ENCODE measurements at places on chromosomes 2 and 18.

DNA sequence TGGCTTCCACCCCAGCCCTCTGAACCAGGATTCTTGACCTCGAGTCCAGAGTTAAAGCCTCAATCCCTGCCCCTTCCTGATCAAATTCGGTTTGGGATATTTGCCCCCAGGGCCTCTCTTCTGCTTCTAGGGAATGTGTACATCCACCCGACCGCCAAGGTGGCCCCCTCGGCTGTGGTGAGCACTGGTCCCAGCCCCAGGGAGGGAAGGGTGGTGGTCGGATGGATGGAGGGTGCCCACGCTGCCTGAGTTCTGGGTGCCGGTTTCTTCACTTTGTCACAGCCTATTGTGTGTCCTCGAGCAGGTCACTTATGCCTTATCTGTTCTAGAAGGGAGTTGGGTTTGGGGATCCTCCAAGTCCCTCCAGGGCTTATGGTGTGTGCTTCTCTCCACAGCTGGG lies 6.9 kb downstream of the GMPPA start:
- no peak for DNase-seq

- no peak for DNase-seq
Measured at GRCh38 chr2:160791884-160792283, 298.3 kb upstream of the RBMS1 start.

- DNase-seq = no peak
Measured at GRCh38 chr2:80016171-80016570, 288.4 kb downstream of the LRRTM1 start.

GRCh38 chr2:25814681-25815080 lies 63.6 kb downstream of the ASXL2 start:
- DNase-seq = no peak

DNA sequence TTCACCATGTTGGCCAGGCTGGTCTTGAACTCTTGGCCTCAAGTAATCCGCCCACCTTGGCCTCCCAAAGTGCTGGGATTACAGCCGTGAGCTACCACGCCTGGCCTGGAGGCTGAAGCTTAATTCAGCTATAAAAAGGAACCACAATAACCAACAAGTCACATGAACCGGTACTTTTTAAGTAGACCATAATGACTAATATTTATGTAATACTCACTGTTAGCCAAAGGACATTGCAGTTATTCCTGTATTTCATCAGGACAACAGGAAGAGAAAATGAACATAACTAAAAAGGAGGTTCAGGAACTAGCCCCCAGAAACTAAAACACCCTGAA lies 49.0 kb upstream of the TMEM87B start:
- DNase-seq = no peak

GRCh38 chr2:239971115-239971514 lies 54.0 kb downstream of the NDUFA10 start:
- DNase-seq = no peak

DNA sequence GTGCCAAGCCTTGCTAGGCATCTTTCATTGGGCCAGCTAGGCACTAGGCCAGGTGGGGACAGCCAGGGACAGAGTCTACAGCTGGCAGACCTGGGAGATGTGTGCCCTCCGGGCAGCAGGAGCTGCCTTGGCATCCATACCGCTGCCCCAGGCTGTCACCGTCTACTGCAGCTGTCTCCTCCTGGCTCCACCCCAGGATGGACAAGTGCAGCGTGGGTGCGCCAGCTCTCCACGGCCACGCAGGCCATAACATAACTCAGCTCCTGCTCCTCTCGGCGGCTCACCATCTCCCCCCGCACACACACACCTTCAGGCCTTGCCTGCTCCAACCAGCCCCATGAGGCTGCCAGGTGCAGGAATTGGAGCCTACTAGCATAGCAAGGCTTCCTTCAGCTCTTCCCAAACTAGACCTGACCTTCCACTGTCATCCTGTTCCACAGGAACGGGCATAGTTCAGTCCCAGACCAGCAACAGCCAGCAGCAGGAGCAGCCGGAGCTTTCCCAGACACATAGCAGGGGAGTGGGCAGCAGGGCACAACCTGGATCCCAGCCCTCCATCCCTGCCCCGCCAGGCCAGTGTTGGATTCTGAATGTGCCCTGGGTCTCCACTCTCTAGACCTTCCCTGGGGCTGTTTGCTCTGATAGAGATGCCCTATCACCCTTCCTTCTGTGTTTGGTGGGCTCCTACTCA lies 2.5 kb upstream of the ADRA2B start:
- DNase-seq = no peak

DNA sequence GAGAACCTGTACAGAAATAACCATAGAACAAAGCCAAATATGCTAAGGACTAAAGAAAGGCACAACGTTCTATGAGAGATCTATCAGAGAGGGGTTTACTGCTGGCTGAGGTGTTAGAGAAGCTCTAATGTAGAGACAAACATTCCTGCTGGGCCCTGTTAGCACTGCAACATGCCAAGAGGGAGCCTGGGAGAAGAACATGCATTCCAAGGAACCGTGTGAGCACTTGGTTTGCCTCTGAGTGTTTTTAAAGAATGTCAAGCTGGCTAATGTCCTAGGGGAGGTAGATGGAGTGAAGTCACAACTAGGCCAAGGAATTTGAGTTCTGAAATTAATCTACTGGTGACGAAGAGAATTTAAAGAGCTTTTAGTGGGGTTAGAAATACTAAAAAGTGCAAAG lies 384.3 kb upstream of the LYPD1 start:
- DNase-seq = no peak

DNA sequence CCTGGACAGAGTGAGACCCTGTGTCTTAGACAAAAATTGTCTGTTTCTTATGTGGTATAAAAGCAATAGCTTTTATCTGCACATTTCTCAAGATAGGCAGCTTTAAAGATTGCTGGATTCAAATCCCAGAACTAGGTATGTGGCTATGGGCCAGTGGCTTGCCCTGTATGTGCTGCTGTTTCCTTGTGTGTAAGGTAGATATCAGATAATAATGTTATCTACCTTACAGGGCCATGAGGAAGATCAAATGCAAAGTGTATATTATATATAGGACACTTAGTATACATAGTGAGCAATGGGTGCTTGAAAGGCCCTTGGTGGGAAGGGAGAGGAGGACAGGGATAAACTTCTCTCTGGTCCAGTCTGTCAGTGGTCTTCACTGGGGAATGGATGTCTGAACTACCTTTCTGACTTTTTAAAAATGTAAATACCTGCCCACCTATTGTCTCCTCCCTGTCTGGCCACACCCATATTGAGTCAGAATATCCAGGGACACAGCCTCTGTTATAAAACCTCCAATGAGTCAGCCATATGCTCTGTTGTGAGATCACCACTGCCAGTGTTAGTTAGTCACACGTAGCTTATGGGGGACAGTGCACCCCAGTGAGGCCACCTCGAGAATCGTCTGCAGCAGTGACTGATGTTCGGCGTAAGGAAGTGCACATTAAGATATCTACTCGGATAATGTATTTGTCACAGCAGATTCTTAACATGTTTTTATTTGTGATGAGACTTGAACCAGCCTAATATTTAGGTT lies 383.4 kb downstream of the PTPRM start:
- DNase-seq = no peak

GRCh38 chr2:102142829-102143449 lies 393 bp downstream of the IL1R1 start:
- no peak for DNase-seq

GRCh38 chr2:95316466-95317122 lies 19.4 kb downstream of the KCNIP3 start:
- DNase-seq = no peak
